ENCODE measurements at places on chromosomes 16 and 17. TPM values are rescaled to one million over a fixed set of nuclear protein-coding genes. Genes with fewer than 3 reads are reported as not detected.

GRCh38 chr17:82927661-82928601 lies 88.1 kb upstream of the ZNF750 start:
- no peak for DNase-seq

Gene PYCARD
- total RNA-seq: 64.8 TPM

Gene SETD1A
- total RNA-seq: 1.1 TPM

DNA sequence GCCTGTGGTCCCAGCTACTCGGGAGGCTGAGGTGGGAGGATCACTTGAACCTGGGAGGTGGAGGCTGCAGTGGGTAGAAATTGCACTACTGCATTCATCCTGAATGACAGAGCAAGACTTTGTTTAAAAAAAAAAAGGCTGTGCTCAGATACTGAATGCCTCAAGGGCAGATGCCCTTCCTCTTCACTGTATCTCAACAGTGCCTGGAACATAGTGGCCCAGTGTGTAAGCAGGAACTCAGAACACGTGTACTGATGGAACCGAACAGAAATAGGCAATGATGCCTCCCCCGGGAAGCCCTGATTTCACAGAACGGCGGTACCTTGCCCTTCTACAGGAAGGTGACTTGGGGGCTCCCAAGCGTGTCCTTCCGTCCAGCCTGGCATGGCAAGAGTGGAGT lies 46.8 kb downstream of the PLXDC1 start:
- no peak for DNase-seq

Gene FLII
- total RNA-seq: 143 TPM

- no peak for DNase-seq
Observed at GRCh38 chr17:33120103-33120502, 128.5 kb downstream of the SPACA3 start.

Gene DNASE1L2
- 0.60 TPM for total RNA-seq

GRCh38 chr16:59144841-59145240 lies 410.7 kb upstream of the GOT2 start:
- DNase-seq: no peak

Gene ZPBP2
- total RNA-seq: not detected

Gene MYO15A
- total RNA-seq: 0.24 TPM

- DNase-seq: peak; percentile 86
Observed at GRCh38 chr17:83101805-83102480, 22.5 kb downstream of the METRNL start.

GRCh38 chr16:77208382-77208781 lies 9.2 kb downstream of the SYCE1L start:
- DNase-seq: no peak

GRCh38 chr16:77385481-77385880 lies 49.4 kb downstream of the ADAMTS18 start:
- no peak for DNase-seq

Gene FOXC2
- 1.3 TPM for total RNA-seq

- DNase-seq: no peak
Observed at GRCh38 chr16:88047462-88047861, 96.2 kb downstream of the BANP start.

- DNase-seq: peak; percentile 20
Observed at GRCh38 chr17:17572010-17572785, 19.3 kb downstream of the PEMT start.

- DNase-seq: peak; percentile 89
Observed at GRCh38 chr17:30970831-30971567, at the start of gene RNF135. Gene RNF135, plus strand, starts transcription at chr17:30971039. Its CDS starts 35 bp downstream, at chr17:30971074.
